ENCODE measurements at places on chromosomes 11 and 22.

DNA sequence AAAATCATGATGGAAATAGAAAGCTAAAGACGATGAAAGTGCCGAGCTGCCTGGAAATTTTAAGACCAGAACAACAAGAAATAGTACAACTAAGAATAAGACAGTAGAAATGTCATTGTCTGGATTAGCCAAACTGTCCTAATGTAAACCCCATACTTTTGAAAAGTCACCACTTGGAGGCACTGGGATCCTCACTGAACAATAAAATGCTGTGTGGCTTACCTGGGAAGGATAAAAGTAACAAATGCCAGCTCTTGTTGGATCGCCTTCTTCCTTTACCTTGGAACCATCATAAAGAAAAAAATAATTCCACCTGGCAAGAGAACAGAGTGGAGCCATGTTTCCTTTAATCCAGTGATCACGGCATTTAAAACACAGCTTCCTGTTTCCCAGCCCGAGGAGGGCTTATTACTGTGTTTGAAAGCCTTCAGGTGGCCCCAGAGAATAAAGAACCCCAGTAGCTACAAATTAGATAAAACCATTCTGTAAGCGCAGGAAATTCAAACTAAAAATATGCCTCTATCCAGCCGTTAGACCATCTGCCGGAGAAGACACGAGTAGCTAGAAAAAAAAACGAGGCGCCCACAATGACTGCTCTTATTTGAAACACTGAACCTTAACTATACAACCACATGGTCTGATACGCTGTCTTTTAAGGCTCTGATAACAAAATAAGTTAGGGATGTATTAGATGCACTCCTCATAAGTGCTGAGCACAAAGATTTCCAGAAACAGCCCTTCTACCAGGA lies 4.4 kb downstream of the HPS4 start:
- no peak for DNase-seq

DNA sequence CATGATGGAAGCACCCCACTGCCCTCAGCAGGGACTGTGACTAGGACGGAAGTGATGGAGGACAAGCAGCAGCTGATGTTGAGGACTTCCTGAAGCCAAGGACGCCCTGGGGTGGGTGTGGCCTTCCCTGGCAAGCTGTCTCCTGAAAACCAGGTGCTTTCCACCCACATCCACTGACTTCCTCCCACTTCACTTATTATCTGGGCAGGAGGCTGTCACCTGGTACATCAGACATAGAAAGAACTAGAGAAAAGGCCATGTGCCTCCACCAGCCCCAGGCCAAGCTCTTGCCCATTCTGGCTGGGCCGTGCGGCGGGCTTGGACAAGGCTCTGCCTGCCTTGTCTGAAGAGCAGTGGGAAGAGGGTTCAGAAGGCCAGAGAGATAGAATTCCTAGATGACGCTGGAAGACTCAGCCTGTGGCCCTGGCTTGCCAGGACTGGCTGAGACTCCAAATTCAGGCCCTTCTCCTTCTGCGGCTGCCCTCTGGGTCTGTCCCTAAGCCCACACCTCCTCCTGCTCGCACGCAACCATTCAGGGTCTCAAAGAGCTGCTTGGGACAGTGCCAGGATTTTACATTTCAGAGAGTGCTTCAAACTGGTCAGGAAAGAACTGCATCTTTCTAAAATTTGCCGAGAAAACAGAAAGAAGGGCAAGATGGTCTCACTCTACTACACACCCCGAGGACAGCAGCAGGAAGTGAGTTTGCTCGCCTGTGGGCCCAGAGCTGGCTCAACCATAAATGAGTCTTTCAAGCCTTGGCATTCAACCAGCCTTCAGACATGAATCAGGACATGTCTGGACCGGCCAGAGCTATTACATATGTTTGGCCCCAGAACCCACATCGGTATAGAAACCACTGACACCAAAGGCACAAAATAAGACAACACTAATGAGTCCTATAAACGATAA lies 13.3 kb downstream of the ARHGAP1 start:
- no peak for DNase-seq

- DNase-seq = no peak
Measured at GRCh38 chr11:122113836-122114825, 1.9 kb downstream of the BLID start.

- DNase-seq = no peak
Measured at GRCh38 chr11:68835328-68835727, 6.4 kb downstream of the CPT1A start.

DNA sequence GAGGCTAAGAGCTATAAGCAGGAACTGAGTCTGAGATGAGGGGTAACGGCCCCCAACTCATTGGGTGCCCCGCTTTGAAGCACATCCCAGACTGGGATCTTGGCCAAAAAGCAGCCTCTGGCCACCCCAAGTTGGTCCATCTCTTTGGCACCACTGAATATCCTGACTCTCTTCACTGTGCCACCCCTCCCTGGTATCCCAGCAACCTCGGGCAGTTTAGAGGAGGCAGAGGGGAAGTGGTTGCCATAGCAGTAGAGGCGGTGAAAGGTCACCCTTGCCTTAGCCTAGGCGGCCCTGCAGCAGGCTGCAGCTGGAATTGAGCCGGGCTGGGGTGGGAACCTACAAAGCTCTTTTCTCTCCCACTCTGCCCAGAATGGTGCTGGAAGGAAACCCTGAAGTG lies 1.1 kb downstream of the PELI3 start:
- DNase-seq = no peak

DNA sequence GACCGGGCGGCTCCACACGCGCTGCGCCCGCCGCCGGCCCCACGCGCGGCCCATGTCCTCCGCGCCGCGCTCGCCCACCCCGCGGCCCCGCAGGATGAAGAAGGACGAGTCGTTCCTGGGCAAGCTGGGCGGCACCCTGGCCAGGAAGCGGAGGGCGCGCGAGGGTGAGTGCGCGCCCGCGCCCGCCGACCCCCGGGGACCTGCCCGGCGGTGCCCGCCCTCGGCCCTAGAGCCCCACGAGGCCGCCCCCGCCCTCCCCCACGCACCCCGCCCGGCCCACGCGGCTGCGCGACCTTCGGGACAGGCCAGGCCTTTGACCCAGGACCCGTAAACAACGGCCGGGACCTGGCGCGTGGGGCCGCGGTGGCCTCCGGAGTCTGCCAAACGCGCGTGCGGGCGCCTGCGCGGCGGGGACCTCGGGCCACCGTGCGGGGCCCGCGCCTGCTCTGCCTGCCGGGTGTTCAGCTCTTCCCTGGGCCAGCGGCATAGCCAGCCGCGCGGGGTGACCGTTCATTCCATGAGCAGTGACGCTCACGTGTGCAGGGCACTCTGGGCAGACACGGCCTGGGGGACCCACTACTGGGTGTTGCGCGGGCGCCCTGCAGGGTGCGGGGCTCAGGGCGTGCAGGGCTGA lies at the start of gene PARVB:
Gene PARVB, plus strand, starts transcription at position 15 of the 634 bp plus-strand sequence. Its CDS starts 38 bp downstream, at position 53.
- DNase-seq = no peak

GRCh38 chr11:65653229-65654225 lies 9.2 kb downstream of the RELA start:
- no peak for DNase-seq

DNA sequence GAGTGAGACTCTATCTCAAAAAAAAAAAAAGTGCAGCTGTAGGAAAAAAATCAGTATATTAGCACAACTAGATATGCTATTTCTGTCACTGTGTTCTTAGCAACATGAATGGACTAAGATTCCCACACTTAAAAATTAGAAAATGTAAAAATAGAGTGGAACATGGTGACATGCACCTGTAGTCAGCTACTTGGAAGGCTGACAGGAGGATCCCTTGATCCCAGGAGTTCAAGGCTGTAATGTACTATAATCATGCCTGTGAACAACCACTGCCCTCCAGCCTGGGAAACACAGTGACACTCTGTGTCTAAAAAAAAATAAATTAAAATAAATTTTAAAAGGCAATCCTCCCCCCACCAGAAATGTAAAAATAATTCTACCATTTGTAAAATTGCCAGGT lies 29.8 kb downstream of the PICALM start:
- DNase-seq = no peak

GRCh38 chr11:120536091-120536796 lies 24.7 kb downstream of the GRIK4 start:
- no peak for DNase-seq

DNA sequence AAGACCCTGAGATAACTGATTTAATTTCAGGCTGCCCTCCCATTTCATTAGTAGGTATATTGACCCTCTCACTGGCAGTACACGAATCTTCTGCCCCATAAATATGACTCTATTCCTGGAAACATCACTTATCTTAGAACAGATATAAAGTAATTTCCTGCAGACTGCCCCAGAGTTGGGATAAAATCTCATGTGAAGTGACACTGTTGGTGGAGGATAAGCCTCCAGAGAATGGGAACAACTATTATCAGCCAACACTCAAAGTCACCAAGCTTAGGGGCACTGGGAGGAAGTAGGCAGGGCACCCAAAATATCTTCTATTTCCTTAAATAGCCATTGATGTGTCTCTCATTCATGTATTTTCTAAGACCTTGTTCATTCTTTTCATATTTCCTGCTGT lies 8.2 kb downstream of the OR51B5 start:
- no peak for DNase-seq

DNA sequence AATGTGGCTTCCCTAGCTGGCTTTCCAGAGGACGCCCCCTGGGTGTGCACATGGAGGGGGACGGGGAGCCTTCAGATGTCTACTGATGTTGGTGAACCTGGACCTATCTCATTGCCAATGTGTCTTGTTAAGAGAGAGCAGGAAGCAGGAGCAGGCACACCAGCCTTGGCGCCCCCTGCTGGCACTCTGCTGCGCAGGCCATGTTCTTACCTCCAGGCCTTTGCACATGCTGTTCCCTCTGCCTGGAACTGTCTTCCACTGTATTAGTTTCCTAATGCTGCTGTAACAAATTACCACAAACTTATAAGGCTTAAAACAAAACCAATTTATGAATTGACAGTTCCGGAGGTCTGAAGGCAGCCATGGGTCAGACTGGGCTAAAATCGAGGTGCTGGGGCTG lies 23.6 kb upstream of the MN1 start:
- no peak for DNase-seq

DNA sequence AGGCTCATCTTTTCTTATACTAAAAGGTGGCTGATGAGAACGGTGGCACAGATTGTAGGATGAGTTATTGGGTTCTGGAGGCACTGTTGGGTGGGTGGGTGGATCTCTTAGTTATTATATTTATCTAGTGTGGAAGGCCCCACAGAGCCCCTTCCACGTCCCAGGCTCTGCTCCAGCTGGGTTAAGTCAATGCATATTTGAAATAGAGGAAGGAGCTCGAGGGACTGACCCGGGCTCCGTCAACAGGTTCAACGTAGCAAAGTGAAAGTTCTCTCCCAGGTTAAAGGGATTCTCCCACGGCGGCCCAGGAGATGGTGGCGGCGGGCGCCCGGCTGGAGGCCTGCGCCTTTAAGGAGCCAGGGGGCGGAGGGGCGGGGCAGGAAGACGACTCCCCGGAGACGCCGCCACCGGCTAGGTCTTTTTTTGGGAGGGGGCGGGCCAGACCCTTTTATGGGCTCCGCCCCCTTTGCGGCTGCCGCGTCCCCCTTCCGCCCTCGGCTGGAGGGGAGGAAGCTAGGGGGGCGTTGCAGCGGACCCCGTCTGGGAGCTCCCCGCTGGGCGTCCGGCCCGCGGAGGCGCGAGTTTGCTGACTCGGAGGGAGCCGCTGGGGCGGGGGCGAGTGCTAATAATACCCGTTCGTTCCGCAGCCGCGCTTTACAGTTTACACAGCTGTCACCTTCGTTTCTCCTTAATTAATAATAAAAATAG lies 1.5 kb upstream of the INPPL1 start:
- peak; percentile 78 for DNase-seq

DNA sequence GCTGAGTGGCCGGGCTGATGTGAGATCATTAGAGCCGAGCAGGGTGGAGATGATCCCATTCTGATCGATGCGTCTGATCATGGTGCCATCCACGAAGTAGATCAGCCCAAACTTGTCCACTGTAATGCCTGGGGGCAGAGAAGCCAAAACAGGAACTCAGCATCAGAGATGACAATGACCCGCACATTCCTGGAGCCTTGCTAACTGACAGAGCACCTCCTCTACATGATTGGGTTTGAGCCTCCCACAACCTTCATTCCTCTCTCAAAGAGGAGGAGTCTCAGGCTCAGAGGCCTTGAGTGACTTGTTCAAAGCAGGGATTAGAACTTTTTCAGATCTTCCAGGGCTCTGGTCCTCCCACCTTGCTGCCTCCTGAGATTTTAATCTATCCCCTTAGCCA lies 133.7 kb upstream of the NARS2 start:
- no peak for DNase-seq

DNA sequence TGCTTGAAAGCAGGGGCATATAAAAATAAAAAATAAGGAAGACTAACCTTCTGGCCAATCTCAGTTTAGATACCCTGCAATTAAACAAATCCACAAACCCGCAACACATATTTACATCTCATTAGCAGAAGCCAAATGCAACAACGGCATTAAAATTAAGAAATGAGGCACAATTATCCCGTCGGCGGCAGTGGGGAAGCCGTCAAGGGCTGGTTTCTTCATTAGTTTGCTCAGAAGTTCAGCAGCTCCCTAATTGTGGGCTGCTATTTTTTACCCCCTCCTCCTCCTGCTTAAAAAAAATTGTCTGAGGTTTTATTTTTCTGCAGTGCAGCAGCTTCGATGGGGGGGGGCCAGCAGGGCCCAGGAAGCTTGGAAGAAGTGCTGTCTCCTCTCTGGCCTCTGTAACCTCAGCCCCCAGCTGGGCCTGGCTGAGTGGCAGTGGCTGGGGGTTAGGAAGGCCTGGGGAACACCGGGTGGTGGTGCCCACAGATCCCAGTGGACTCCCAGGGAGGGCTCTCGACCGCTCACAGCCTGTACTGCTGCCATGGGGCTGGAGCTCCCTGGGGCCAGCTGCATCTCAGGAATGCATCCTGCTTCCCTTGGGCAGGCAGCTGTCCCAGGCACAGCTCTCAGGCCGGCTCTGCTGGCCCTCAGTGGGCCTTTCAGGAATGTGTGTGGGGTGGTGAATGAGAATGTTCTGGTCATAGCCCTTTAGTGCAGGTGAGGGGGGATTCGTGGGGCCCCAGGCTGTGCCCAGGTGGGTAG lies 148.7 kb upstream of the B3GAT1 start:
- DNase-seq = no peak

GRCh38 chr22:28229566-28230485 lies 310.8 kb upstream of the PITPNB start:
- no peak for DNase-seq

- no peak for DNase-seq
Measured at GRCh38 chr22:37529652-37530345, 10.6 kb upstream of the CARD10 start.

- no peak for DNase-seq
Measured at GRCh38 chr11:35771722-35772121, 109.1 kb downstream of the TRIM44 start.

Measured in activated naive CD4-positive, alpha-beta T cell (primary cell).